Stimulated activated CD8-positive, alpha-beta memory T cell treated with anti-CD3 and anti-CD28 coated beads, Interleukin-4, amount 100 ng/mL, for 1 hour (primary cell): ENCODE measurements at places on chromosomes 2 and 18.

- no peak for DNase-seq
Measured at GRCh38 chr2:235494716-235495372, 1.0 kb downstream of the AGAP1 start.

DNA sequence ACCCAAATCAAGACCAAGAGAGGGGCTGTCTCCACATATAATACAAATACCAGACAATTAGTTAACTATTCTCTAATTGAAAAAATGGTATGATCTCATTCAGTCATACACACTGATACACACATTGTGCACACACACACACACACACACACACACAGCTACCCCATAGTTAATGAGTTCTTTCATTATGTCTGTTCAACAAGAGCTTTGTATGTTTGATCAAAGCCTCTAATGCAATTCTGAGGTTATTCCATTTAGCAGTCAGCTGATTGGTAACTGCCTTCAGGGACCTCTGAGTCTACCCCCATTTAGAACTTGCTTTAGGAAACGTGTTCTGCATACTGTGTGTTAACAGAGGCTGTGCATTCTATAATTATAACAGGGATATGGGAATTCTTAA, 741.4 kb upstream of the LRRTM4 start:
- DNase-seq = no peak

GRCh38 chr2:201285499-201285898, 25.2 kb downstream of the CASP8 start:
- no peak for DNase-seq

- DNase-seq = no peak
Measured at GRCh38 chr2:241020201-241020600, 21.8 kb downstream of the SNED1 start.

GRCh38 chr2:71727562-71727961, 274.2 kb downstream of the DYSF start:
- no peak for DNase-seq

DNA sequence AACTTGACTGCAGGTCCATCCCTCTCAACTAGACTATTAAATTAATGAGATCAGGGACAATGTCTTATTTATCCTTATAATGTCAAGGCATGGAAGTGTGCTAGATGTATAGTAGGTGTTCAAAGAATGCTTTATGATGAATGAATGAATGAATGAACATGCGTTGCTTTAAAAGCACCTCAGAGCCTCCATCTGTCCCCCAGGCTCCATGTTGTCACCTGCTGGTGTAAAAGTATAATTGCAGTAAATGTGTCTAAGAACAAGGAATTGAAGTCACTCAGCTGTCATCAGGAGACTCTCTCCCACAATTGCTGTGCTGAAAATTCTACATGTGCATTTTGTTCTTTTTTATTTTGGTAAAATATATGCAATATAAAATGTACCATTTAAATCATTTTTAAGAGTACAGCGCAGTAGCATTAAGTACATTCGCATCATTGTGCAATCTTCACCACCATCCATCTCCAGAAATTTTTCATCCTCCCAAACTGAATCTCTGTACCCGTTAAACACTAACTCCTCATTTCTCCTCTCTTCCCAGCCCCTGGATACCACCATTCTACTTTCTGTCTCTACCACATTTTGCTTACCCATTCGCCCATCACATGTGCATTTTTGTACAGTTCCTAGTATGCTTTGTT, 52.6 kb downstream of the GNAL start:
- DNase-seq = no peak

- DNase-seq = no peak
Measured at GRCh38 chr2:73089270-73090030, 17.9 kb upstream of the SFXN5 start.

- DNase-seq = no peak
Measured at GRCh38 chr18:13544953-13545352, 181.4 kb downstream of the FAM210A start.

GRCh38 chr2:230230087-230230486, 4.6 kb downstream of the SP140 start:
- DNase-seq = no peak

DNA sequence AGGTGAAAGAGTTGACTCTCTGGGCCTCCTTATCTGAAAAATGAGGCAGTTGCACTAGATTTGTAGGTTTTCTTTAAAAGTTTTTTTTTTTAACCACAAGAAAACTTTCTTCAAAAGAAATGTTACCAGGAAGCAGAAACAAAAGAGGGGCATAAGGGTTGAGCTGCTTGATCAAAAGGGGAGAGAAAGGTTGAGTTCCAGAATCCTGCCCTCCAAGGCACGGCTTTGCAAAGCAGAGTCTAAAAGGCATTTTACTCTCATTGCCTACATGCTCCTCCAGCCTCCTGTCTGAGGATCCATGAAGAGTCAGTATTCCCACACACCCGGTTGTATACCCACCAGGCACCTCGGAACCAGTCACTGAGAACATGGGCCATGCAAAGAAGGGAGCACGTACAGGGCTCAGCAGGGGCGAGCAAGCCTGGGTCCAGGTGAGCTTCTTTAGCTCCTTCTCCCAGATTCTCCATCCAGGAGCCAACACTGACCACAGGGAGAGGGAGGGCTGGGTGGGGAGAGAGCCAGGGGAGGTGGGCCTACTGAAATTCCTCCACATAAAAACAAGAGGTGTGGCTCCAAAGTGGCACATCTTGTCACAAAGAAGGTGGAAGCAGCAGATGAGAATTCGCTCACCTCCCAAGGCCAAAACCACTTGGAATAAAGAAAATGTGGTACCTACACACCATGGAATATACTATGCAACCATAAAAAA, 116.0 kb upstream of the EPC2 start:
- no peak for DNase-seq

- no peak for DNase-seq
Measured at GRCh38 chr18:14930076-14930475, 182.1 kb downstream of the ANKRD30B start.

DNA sequence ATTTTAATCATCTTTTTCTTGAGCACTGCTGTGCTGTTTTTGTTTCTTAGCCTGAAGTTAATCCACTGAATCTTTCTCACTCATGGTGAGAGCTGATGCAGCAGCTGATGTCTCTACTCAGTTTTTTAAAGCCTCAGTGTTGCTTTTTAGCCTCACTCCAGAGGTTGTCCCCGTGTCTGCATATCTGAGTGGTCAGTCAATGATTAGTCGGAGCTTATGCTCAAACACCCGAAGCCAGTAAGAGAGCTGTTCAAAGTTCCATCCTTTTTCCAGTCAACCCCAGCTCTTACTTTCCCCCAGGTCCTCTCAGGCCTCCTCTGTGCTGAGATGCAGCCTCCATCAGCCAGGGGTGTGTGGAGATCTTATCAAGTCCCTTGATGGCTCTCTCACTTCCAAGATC, 81.1 kb downstream of the MBOAT2 start:
- DNase-seq = no peak

GRCh38 chr2:172856606-172857005, 121.0 kb downstream of the RAPGEF4 start:
- DNase-seq = no peak

GRCh38 chr2:135617501-135618015, 86.3 kb downstream of the R3HDM1 start:
- no peak for DNase-seq

- no peak for DNase-seq
Measured at GRCh38 chr2:63596401-63596883, 7.7 kb downstream of the MDH1 start.

GRCh38 chr18:35189510-35189909, 51.3 kb upstream of the ZNF397 start:
- DNase-seq = no peak

DNA sequence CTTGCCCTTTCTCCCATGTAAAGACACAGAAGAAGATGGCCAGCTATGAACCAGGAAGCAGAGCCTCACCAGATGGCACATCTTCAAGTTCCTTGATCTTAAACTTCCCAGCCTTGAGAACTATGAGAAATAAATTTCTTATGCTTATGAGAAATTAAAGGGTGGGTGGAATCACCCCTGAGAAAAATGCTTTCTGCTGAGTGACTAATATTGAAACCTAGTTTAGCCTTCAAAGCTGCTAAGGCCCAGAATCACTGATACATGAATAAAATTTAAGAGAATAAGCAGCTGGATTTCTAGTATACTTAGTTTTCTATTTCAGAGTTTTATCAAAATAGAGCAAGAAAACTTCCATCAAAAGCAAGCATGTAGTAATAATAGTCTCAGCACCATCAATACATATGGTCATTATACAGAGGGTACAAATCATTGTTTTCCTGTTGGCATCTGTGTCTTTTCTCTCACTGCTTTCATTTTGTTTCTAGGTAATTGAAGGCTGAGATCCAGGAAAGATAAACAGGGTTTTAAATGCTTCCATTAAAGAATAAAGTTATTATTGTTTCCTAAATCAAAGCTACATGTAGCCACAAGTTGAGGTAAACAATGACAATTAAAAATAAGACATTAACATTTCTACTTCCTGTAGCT, 53.3 kb upstream of the COL5A2 start:
- no peak for DNase-seq

DNA sequence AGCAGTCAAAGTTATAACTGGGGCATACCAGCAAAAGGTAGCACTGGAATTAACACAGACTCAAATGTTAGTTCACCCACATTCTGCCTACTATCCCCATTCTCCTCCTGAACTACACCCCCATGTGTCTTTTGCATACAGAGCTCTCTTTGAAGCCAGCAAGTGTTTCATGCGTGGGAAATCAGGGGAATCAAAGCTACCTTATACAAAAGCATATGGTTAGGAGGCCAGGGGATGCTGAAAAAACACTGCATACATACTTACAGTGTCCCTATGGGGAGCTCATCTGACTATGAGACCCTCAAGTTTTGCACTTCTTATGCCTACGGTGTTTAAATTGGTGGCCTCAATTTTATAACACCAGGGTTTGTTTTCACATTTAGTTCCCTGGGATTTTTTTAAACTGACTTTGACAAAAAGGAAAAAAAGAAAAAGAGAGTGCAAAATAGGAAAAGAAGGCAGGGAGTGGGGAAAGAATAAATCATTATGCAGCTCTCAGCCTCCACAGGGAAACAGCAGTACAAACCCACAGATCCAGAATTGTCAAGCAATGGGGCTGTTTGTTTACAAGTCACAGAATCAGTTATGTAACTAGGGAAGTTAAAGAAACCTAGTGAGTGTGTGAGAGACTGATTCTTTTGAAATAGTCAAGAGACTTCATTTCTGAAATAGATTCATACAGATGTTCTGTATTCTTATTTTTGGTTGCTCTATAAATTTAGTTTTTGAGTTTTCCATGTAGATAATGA, 20.1 kb upstream of the PPP3R1 start:
- DNase-seq = no peak

GRCh38 chr2:204486805-204487204, 58.5 kb upstream of the PARD3B start:
- DNase-seq = no peak

DNA sequence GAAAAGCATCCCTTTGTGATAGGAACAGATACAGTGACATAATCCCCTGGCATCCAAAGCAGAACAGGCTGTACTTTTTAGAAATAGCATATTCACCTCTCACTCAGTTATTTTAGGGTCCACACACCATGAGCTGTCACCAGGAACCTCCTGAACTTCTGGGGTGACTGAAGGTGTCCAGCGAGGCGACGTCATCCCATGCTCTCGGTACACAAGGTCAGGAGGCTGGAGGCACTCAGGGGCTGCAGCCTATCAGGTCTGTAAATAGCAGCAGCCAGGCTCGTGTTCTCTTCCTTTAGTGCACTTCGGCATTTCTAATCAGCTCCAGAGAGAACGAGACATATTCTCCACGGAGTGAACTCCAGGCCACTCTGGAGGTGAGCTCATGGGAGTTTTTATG, 98.3 kb downstream of the GATA6 start:
- DNase-seq = no peak

DNA sequence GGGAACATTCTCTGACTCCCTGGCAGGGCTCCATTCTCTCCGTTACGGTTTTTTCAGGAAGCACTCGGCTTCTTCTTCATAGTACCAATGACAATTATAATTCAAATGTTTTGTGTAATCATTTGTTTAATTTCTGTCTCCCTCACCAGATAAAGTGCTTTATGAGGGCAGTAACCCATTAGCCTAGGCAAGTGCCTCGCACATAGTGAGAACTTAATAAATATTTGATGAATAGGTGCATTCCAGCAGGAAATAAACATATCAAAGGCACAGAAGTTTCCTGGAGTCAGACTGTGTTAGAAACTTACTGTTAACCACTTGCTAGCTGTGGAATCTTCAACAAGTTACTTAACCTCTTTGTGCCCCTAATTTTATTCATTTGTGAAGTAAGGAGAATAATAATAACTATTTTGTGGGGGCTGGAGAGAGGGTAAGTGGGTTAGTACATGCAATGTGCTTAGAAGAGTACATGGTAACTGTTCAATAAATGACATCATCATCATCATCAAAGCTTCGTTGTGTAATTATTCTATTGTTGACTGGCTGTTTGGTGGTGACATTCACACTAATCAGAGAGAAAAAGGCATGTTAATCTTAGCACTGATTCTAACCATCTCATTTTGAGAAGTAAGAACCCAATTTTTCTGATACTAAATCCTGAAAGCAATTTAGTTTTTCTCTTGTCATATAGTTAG, 352.3 kb downstream of the INSIG2 start:
- DNase-seq = no peak

DNA sequence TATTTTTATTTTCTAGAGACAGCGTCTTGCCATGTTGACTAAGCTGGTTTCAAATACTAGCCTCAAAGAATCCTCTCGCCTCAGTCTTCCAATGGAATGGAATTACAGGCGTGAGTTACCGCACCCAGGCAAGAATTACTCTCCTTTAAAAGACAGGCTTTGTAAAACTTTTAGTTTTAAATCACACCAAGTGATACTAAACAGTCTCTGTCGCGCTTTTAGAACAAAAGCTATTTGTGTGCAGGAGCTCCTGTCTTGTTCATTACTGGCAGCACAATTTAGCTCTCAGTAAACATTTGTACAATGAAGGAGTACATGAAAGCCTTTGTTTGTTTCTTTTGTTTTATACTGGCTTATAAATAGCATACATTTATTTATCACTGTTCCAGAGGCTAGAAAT, 1719.2 kb upstream of the PIK3C3 start:
- DNase-seq = no peak

DNA sequence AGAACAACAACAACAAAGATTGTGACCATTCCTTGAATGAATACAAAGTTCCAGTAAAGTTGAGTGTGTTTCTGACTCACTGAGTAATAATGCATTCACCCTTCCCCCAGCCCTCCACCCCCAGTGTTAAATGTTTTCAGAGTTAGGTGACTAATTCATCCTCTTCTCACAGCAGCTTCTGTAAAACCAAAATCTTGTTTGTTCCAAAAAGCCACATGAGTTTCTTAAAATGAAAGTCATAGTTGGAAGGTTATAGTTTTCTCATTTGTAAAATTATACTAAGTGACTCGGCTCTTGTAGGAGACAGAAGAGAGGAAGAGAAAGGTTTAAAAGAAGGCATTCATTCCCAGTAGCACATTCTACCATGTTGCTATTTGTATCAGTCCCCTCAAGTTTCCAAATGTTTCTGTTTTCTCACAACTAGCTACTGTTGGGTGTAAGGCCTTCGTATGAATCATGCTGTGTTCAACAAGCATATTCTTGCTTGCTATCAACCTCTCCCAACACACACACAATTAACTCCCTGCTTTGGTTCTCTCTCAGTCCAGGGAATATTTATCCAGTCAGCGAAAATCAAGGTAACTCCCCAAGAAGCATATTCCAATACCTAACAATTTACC, 75.3 kb downstream of the MBD2 start:
- DNase-seq = no peak

GRCh38 chr2:37769551-37769950, 98.1 kb upstream of the CDC42EP3 start:
- no peak for DNase-seq
